Inflammatory macrophage treated with lipopolysaccharide for 4 hours (primary cell): ENCODE measurements at places on chromosomes 1 and 21.
A peak's percentile ranks its signal among the peaks of the same experiment; 100 is the strongest.

- no peak for DNase-seq
These were observed 78.1 kb downstream of the PCBP3 start for GRCh38 chr21:45721671-45722070.

GRCh38 chr1:91046766-91047165 lies 24.9 kb upstream of the ZNF644 start:
- no peak for DNase-seq

DNA sequence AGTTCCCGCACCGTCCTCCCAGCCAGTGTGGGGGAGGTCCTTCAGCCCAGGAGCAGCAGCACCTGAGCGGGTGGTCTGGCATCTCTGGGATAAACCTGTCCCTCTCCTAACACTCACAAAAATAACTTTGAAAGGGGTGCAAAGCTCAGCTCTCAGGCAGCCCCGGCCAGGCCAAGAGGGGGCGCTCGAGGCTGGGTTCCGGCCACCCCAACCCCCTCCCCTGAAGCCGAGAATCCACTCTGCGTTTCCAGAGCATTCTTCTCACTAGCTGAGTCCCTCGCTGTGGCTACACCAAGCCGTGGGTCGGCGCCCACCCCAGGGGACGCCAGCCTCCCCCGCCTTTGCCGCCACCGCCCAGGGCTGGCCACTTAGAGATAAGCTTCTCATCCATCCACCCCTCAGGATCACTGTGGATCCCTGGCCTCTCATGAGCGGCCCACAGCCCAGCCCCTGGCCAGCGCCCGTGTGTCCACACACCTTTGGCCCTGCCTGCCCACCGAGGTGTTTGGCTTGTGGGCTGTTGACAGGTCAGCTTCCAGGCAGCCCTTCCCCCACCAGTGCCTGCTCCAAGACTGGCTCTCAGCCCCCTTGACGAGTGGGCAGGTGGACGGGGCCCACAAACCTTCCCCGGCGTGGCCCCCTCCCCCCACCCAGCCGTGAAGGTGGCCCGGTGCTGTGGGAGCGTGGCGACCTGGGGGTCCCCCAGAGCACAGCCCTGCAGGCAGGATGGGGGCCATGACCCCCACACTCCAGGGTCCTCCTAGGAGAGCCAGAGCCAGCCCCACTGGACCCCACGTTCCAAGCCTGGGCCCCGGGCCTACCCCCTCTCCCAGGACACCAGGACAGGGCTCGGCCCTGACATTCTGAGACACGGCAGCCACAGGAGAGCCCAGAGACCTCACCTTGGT lies 1.9 kb downstream of the FTCD start:
- peak; percentile 5 for DNase-seq

DNA sequence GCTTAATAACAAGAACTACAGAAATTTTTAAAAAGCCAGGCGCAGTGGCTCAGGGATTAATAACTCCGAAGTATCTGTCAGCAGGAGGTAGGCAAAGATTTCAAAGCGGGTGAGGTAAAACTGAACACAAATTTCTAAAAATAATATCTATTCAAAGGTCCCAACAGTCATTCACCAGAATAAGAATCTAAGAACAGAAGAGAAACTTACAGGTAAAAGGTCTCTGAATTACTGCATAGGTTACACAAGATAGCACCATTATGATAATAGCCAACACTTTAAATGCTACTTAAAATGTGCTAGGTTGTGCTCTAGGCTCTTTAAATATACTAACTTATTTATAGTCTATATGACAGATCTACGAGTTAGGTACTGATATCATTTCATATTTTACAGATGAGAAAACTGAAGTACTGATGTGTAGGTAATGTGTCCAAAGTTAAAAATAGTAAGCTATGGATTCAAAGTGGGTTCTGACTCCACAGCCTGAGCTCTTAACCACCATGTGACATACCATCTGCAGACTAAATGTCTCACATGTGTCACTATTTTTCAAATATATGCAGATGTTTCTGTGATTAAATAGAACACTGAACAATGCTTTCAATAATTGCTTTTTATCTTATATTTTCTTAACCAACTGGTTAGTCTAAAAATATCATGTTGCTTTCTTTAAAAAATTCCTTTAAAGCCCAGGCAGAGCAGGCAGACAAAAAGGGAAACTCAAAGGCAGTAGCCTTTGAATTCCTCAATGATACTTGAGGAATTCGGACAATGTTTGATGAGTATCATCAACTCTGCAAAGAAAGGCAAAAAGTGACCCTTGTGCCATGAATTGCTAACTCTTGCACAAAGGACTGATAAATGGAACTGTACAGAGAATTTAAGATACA lies 80.5 kb upstream of the TTC39A start:
- no peak for DNase-seq

DNA sequence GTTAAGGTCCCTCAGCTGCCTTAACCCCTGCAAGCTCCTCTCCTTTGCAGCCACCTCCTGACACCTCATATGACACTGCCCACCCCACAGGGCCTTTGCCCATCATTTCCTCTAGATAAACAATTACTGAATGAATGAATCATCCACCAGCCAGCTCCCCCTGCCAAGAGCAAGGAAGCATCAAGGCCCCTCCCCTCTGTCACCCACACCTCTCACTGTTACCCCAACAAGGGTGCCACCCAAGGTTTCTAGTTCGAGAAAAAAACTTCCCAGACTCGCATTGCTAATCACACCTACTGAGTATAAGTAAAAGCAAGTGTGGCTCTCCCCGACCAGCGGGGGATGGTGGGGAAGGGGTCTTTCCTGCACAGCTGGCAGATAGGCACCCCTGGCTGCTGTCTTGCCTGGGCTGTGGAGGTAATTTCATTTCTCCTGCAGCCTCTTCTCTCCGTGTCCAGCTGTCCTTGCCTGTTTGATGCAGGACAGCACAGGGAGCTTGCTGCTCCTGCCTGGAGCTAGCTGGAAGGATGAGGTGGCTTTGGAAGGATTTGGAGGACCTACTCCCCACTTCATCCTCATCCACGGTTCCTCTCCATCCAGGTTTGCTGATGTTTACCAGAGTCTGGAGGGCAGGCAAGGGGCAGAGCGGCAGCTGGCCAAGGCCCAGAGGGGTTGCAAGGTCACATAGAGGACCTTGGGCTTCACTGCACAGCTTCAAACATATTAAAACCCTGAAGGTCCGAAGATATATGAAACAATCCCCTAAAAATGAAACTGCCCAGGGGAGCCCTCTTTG lies 33.1 kb upstream of the LBR start:
- peak; percentile 58 for DNase-seq

DNA sequence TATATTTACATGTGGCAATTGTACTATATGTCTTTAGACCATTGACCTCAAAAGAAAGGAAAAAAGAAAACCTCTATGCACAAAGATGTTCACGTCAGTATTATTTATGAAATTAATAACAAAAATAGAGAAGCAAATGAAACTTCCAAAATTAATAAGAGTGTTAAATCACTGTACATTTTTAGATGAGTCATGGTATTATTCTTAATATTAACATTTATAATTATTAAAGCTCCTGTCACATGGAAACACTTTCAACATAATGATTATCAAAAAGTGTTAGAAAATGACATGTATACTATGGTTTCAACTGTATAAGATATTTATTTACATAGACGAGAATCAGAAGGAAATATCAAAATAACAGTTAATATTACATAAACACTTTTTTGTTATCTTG lies 324.9 kb upstream of the RUNX1 start:
- no peak for DNase-seq

DNA sequence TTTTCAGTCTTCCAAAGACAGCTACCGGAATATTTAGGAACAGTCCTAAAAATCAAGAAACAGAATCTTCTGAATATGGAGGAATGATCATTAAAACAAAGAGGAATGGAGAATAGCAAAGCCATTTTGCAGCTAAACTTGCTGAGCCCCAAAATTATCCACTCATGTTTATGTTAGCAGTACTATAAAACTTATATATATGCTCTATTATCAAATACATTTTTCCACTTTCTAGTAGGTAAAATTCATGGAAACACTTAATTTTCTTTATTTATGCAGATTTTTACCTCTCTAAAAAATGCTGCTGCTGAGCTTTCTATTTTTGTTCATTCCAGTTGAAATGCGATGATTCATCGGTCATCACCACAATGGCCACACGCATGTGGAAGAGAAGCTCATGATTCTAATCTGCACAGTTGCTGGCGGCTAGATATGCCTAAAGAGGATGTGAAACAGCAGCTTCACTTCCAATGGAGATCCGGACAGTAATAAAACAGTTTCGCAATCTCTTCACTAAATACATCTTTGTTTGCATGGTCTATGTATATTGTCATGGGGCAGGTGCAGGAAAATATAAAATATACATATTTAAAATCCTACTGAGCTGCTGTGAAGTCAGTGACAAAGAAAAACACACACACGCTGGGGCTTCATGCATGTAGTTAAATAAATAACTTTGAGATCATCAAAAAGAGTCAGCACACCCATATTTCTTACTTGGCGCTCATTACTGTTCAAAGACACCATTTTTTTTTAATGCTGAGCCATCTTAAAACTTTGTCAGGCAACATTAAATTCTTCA lies 292.2 kb downstream of the SMYD3 start:
- peak; percentile 97 for DNase-seq

DNA sequence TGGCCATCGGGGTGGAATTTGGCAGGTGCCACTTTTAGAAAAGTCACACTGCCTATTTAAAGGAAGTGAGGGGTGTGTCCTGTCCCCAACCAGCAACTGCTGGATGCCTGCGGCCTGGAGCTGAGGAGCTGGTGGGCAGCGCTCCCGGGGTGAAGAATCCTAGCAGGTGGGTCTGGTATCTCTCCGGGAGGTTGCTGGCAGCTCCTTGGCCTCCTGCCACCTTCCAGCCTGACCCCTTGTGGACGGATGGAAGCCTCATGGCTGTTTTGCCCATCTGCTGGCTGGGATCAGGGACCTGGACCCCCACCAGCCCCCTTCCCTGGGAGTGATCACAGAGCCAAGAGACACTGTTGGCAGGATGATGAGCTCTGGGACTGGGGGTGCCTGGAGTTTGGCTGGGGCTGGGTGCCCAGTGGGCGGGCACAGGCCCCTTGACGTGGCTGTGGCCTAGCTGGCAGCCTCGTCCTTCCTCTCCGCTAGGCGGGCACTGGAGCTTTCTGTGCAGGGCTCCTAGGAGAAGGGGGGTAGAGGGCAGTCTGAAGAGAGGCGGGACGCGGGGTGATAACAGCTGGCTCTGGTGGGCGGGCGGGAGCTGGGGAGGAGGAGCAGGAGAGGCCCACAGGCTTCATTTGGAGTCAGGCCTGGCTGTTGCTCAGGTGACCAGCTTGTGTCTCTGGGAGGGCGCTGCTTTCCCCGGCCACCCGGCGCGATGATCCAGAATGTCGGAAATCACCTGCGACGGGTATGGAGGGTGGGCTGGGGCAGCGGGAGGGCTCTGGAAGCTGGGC lies at the start of gene ACOT11:
ACOT11 (plus strand) TSS at position 628 of the 788 bp plus-strand sequence; CDS start at position 710, 82 bp downstream.
- peak; percentile 45 for DNase-seq
